Cardiac muscle cell (in vitro differentiated cells and primary cell): ENCODE measurements at places on chromosomes 12 and 14.
A peak's percentile ranks its signal among the peaks of the same experiment; 100 is the strongest.

GRCh38 chr14:31291210-31291609, 83.6 kb upstream of the HECTD1 start:
- no peak for DNase-seq

DNA sequence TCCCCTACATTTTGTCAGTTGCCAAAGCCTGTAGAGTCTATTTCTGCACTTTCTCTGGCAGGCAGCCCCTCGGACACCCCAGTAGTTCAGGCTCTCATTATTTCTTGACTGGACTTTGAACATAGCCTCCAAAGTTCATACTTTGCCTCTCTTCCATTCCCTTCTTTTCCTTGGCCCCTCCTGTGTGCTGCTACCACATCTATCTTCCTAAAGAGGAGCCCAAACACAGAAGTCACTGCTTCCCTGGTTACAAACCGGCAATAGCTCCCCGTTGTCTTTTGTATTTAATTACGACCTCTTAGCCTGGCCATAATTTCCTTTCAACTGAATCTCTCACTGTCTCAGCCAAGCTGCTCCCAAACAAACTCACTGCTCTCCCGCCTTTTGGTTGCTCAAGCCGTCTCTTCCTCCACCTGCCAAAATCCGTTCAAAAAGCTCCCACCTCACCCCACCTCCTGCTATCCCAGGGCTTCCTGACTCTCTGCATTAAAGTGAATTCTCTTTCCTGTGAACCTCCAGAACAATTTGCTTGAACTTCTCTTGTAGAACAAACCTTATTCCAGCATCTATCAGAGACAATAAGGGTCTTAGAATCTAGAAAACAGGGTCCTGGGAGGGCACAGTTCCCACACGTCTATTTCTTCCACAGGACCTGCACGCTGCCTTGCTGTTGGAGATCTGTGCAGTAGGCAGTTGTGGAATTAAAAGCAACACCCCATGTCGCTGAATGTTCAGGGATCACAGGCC, 46.9 kb downstream of the PRMT8 start:
- DNase-seq, result no peak

- no peak for DNase-seq
Measured at GRCh38 chr12:109567296-109567695, 6.0 kb downstream of the MMAB start.

- no peak for DNase-seq
Measured at GRCh38 chr12:46945591-46945990, 119.8 kb upstream of the SLC38A4 start.

GRCh38 chr12:28413460-28414109, 223.3 kb downstream of the CCDC91 start:
- no peak for DNase-seq

DNA sequence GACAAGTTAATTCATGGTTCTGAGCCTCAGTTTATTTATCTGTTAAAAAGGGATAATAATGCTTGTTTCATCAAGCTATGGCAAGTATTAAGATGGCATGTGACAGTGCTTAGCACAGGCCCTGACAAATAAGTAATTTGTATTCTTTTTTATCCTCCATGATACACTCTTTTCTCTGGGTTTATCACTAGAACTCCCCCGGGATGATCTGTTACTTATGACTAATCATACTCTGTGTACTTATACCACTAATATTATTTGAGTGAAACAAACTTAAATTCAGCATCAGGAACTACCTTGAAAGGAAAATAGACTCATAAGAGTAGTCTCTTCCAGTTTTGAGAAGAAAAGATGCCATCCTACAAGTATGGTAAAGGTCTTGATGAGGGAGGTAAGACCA, 283.8 kb downstream of the PAWR start:
- no peak for DNase-seq

GRCh38 chr12:70948976-70949336, 28.4 kb upstream of the PTPRR start:
- peak; percentile 67 for DNase-seq

DNA sequence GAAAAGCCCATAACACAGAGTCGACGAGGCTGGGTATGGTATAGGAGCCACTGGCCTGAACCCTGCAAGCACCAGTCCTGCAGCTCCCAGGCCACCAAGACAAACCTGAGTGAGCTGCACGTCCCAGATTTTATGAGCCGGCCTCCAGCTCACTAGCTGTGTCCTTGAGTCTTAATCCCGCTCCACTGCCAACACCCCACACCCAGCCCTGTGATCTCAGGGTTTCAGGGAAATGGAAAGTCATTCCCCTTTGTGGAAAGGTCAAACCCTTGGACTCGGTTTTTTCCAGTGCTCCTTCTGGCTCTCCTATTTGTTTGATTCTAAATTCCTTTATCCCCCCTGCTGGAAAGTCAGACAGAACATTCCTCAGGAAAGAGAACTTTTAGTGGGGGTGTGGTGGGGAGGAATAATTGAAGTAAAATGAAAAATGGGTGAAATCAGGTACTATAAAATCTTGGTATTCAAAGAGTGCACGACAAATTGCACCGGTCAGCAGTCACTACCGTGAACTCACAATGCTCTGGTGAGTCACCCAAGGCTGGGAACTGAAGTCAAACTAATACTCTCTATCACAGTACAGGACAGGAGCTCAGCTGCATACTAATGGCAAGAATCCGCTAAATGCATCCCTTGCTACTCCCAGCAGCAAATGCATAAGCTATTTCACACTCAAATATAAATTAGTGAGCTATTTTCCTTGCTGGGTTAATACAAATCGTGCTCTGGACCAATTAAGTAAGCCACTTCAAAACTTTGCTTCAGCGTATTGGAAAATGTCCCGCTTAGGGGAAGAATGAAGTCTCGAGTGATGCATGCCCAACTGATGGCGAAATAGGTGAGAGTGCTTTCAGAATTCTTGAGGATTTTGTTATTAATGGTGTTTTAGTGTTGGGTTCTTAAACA, 9.0 kb downstream of the PITPNM2 start:
- DNase-seq, result no peak

GRCh38 chr14:77184396-77185092, 2.9 kb downstream of the TMEM63C start:
- DNase-seq, result no peak

- DNase-seq, result no peak
Measured at GRCh38 chr14:70080076-70080475, 108.7 kb downstream of the SLC8A3 start.

DNA sequence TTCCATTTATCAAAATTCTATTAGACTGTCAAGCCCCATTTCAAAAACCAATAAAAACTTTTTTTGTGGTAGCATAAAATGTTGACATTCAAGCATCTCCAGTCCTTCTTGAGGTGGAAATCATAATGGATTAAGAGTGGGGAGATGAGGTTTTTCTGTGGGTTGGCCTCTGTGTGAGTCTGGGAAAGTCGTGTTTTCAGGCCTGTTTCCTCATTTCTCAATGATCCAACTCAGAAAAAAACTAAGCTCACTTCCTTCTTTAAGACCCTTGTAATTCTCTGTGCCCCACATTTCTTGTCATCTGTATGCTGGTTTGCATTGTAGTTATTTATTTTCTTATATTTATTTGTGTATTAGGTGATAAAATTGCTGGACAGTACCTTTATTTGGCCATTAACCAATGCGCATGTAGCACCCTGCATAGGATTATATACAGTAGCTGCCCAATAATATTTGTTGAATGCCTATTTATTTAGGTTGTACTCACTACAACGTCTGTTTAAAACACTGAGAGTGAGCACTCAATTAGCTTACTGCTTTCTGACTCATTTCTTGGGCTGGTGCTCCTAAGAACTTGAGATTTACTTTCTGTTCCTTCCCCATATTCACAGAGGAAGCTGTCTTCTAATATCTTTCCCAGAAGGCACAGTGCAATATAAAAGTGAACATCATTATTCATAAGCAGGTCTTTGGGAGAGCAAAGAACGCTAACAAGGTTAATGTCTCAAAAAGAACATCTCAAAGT, 121.9 kb downstream of the DNAI7 start:
- DNase-seq, result no peak

GRCh38 chr14:83007641-83008225, 1474.1 kb upstream of the SEL1L start:
- no peak for DNase-seq

- DNase-seq, result peak; percentile 5
Measured at GRCh38 chr12:119956047-119956446, 33.0 kb upstream of the BICDL1 start.

DNA sequence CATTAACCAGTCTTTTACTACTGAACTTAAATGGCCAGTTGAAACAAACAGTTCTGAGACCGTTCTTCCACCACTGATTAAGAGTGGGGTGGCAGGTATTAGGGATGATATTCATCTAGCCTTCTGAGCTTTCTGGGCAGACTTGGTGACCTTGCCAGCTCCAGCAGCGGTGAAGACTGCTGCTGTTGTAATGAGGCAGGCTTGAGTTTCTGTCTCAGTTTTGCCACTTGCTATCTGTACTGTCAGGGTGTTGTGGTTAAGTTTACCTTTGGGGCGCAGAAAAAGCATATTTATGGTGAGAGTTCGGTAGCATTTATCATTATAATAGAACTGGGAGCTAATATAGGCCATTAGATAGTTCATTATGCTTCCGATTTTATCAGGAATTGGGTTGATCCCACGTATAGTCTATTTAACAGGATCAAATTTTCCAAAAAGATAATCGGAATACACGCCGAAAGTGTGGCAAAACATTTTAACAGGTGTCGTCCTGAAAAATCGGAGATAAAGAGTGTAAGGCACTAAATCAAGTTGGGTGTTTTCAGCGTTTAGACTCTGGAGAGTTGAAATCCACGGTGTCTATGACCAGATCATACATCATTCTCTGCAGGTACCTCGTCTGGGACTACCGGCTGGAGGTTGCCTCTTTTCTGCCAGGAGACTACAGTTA, 688 bp upstream of the NECAP1 start:
- DNase-seq, result no peak

- no peak for DNase-seq
Measured at GRCh38 chr12:89047856-89048418, 304.4 kb downstream of the DUSP6 start.

- DNase-seq, result no peak
Measured at GRCh38 chr12:109586385-109587296, 13.0 kb downstream of the MVK start.

DNA sequence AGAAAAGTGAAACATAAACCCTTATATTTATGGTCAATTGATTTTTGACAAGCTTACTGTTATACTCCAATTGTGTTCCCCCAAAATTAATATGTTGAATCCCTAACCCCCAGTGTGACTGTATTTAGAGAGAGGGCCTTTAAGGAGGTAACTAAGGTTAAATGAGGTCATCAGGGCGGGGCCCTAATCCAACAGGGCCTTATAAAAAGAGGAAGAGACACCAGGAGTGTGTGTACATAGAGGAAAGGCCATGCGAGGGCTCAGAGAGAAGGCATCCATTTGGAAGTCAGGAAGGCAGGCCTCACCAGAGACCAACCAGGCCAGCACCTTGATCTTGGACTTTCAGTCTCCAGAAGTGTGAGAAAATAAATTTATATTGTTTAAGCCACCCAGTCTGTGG, 6.5 kb upstream of the VTI1B start:
- DNase-seq, result no peak

- DNase-seq, result no peak
Measured at GRCh38 chr12:101204602-101205304, 5.3 kb downstream of the SLC5A8 start.
